Fibroblast of gingiva (primary cell): ENCODE measurements at places on chromosomes 4 and X.
A peak's percentile ranks its signal among the peaks of the same experiment; 100 is the strongest.

DNA sequence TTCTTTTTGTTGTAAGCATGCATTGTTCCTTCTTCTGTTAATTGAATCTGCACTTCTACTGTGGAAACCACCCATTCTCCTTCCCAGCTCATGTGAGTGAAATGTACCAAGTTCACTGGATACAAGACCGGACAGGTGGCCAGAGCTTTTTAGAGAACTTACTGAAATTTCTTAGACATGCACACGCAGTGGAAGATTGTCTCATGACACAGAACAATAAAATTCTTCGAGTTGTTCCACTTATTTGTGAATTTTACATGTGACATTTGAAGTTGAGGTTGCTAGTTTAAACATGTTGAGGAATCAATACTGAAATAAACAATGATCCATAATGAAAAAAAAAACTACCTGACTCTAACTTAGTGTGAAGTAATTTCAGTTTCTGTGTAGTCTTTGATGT, 568.0 kb downstream of the TECRL start:
- DNase-seq = no peak

- DNase-seq = no peak
Measured at GRCh38 chrX:29488919-29489318, 726.4 kb upstream of the MAGEB2 start.

GRCh38 chrX:16516232-16516876, 133.6 kb upstream of the S100G start:
- peak; percentile 49 for DNase-seq

DNA sequence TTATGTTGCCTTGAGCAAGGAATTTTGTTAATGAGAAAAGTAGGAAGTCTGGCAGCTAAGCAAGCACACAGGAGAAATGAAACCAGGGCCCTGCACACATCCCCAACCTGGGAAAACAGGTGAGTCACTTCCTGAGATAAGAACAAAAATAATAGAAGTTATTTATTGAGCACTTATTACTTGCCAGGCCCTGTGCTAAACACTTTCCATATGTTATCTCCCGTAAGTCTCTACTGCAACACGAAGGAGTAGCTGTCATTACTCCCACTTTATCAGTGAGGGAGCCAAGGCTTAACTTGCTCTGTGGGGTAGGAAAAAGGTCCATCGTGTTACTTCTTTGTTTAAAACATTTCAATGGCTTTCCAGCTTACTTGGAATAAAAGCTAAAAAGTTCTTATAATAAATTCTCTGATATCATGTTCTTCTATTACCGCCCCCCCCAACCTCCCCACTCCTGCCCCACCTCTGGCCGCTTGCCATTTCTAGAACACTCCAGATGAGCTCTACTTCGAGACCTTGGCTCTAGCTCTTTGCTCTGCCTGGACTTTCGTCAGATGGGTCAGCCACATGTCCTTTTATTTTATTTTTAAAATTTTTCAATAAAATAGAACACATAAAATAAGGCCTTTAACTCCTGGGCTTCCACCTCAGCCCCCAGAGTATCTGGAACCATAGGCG, 36.3 kb upstream of the PLAC8 start:
- DNase-seq = no peak

- no peak for DNase-seq
Measured at GRCh38 chr4:96247096-96247495, 407.2 kb downstream of the PDHA2 start.

DNA sequence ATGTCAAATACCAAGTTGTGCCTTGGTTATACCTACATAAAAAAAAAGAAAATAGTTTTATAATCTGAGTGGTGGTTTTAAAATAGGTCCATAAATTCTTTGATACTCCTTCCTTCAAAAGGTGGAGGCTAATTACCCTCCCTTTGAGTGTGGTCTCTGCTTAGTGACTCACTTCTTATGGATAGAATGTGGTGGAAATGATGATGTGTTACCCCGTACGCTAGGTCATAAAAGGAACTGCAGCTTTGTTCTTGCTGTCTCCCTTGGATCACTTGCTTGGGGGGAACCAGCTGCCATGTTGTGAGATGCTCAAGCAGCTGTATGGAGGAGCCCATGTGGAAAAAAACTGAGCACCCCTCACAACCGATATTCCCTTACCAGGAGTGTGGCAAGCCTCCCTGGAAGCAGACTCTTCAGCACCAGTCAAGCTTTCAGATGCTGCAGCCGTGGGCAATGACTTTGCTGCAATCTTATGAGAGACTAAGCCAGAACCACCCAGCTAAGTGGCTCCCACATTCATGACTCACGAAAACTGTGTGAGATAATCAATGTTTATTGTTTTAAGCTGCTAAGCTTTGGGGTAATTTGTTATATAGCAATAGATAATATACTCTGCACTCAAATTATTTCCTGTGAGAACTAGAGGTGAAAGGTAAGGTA, 195.0 kb upstream of the GATB start:
- DNase-seq = no peak

DNA sequence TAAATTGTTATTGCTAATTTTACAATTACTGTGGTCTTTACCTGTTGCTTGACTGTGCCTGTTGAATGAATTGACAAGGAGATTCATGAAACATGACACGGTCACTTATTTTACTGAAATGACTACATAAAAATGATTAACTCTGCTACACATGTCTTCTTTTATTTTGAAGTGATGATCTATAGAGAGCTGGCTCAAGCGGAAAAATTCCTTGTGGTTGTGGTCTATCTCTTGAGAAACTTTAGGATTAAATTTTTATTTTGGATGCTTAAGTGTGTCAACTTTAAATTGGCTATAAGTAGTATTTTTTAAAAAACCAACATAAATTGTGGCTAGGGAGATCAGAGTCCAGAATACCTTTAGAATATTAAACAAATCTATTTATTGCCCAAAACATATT, 131.8 kb upstream of the PITX2 start:
- DNase-seq = no peak

DNA sequence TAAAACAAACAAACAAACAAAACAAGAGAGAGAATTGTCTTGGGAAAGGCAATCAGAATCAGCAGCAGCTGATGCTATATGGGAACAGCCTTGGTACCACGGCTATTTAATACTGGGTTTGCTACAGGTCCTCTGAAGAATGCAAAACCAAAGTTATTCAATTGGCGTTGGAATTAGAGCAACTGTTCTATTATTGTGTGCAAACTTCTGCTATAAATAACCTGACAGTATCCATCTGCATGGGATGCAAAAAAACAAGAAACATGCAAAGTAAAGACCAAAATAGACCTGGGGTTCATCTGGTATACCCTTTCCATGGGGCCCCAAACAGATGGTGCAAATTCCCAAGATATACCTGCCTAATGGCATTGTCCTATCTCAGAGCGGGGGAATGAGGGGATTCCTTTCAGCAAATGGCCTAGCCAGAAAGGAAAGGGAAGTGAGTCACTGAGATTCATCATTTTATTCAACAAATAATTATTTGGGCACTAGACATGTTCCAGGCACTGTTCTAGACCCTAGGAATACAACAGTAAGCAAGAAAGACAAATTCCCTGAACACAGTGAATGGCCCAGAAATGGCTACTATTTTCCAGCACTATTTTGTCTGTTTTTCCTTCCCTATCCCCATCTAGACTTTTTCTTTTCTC, 268.9 kb downstream of the FBXW7 start:
- DNase-seq = no peak
